Regular cardiac myocyte (primary cell): ENCODE measurements at places on chromosomes 4 and X. TPM values are rescaled to one million over a fixed set of nuclear protein-coding genes. Genes with fewer than 3 reads are reported as not detected.

The SLIT2 gene
- 18.6 and 24.2 TPM in 2 replicates for total RNA-seq

The FAM47E gene
- under 0.01 and 0.19 TPM in 2 replicates for total RNA-seq

The CPEB2 gene
- total RNA-seq = 17.6 and 21.4 TPM in 2 replicates

The LUZP4 gene
- total RNA-seq = not detected in 2 replicates

The TLR1 gene
- total RNA-seq = 0.96 and 1.4 TPM in 2 replicates
